ENCODE measurements at places on chromosomes 3 and 15. TPM values are rescaled to one million over a fixed set of nuclear protein-coding genes. Genes with fewer than 3 reads are reported as not detected.

The ADGRG7 gene
- not detected for total RNA-seq

The PSTPIP1 gene
- 23.6 TPM for total RNA-seq

The PTPN23 gene
- 40.0 TPM for total RNA-seq

The PLS1 gene
- total RNA-seq, result 7.2 TPM

The MYRIP gene
- not detected for total RNA-seq

The CAMP gene
- total RNA-seq, result 33.6 TPM

The KBTBD13 gene
- total RNA-seq, result not detected

The GOLGA6B gene
- not detected for total RNA-seq

Data from OCI-LY7 (cell line).